Left renal cortex interstitium (tissue), 4 donors: ENCODE measurements at places on chromosomes 1 and 21.

DNA sequence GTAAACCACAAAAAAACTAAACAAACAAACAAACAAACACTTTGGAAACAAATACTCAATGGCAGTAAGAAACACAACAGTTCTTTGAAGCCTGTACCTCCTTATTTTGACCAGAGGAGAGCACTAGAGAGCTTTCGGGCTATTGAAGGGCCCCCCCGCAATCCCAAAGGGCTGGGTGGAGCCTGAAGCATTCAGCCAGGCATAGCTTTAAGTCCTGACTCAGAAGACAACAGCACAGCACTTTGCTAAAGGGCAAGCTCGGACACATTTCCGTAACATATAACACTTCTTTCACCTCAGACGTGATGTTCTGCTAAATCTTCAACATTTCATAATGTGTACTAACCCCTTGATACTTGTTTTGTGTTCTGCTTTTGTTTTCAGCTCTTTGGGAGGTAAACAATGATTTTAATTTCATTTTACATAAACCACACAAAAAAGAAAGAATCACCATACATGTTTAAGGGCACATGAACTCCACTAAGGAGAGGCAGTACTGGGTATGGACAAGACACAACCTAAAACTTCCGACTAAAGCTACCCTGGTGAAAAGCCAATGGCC, 9.7 kb upstream of the SHCBP1L start:
- peak; percentile 65 for DNase-seq

- no peak for DNase-seq
Measured at GRCh38 chr1:181632960-181633359, 149.6 kb downstream of the CACNA1E start.

- no peak for DNase-seq
Measured at GRCh38 chr1:159291424-159291823, 10.7 kb upstream of the FCER1A start.

DNA sequence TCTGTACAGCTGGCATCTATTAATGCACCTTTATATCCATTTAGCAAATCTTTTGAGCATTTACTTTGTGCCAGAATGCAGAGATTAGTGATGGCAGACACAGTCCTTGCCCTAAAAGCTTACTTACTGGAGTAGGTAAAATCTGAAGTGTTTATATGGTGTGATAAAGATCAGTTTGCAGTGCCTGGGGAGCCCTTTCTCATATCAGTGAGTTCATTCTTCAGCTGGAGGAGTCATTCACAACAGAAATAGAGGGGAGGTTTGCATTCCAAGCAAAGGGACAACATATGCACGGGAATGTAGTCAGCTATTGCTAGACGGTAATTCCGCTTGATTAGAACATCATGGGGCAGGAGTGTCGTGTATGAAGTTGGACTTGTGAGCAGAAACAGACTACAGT, 8.4 kb downstream of the SLC35F3 start:
- no peak for DNase-seq

DNA sequence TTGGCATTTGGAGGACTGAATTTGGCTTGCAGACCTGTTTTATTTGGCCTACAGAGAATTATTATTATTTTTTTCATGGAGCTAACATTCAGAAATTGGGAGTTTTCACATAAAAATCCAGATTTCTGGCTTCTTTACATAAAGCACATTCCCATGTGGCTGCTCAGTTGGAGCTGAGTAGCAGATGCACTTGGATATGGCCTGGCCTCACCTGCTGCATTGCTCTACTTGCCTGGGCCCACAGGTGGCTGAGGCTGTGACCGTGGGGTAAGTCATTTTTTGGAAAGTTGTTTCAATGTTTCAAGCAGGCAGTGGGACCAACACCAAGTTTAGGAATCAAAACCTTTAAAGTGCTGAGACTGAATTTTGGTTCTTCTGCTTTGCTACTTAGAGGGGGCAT, 56.7 kb downstream of the GADD45A start:
- DNase-seq, result no peak

DNA sequence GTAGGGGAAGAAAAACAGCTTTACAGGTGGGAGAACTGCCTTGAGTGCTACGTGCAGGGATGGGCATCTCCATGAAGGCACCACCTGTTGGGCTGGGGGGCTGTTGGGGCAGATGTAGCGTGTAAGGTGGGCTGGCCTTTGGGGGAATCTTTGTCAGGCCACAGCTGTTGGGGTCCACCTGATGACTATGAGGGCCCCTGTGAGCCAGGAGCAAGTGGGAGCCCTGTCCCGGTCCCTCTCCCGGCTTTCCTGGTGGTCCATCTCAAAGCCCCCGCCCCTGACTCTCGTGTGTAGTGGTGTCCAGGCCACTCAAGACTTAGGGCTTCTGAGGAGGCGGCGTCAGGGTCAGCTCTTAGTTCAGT, 13.5 kb downstream of the SLC37A1 start:
- no peak for DNase-seq
